Endothelial cell (in vitro differentiated cells): ENCODE measurements at places on chromosomes 6 and 20. TPM values are rescaled to one million over a fixed set of nuclear protein-coding genes. Genes with fewer than 3 reads are reported as not detected.

ELOVL4 gene
- total RNA-seq, result 3.3 TPM

ZBP1 gene
- total RNA-seq, result not detected

DSP gene
- total RNA-seq, result 109 TPM

CYP21A2 gene
- total RNA-seq, result 0.44 TPM

DYNLT2 gene
- 0.62 TPM for total RNA-seq

SLC22A16 gene
- total RNA-seq, result 0.54 TPM

CNR1 gene
- 2.0 TPM for total RNA-seq

SH3BGRL2 gene
- 7.0 TPM for total RNA-seq

DNA sequence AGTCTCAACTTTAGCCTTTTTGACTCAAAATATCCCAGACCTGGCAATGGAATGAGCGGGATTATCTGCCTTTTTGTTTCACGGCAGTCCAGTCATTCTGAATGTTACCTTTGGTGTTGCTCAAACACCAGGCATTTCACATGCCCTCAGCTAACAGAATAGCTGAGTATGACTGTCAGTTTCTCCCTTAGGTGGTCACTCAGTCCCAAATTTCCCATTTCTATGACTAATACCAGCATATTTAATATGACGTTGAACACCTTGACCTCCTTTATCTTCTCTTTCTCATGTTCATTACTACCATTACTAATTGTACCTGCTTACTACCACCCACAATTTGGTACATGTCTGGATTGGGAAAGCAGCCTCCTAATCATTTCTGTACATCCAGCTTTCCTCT, 65.2 kb downstream of the EDN1 start:
- DNase-seq, result no peak

GRCh38 chr20:59110607-59111006, 53.0 kb upstream of the ZNF831 start:
- DNase-seq, result no peak

DNA sequence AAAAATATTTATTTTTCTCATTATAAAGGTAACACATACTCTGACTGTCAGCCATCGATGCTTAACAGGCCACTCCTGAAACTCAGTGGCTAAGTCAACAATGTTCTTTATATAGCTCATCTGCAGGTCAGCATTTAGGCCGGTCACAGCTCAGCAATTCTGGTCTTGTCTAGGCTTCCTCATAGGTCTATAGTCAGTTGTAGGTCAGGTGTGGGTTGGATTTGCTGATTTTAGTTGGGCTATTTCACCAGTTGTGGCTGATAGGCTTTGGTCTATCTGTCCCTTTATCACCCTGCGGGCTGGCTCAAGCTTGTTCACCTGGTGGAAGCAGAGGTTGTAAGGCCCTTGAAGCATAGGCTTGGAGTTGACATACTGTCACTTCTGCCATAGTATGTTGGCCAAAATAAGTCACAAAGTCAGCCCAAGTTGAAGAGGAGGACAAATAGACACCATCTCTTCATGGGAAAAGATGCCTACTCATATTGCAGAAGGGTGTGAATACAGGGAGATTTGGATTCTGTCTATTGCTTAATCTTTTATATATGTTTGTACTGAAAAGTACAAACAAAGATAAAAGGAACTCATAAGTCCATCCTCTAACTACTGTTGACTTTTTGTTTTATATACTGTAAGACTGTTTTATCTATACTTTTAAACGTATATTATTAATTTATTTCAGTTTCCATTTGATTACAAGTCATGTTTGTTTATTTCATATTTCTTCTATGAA, 75.0 kb downstream of the BCKDHB start:
- no peak for DNase-seq

GRCh38 chr6:159499034-159499433, 194.0 kb downstream of the SOD2 start:
- DNase-seq, result no peak

GRCh38 chr20:24102749-24103333, 114.3 kb upstream of the GGTLC1 start:
- no peak for DNase-seq

DNA sequence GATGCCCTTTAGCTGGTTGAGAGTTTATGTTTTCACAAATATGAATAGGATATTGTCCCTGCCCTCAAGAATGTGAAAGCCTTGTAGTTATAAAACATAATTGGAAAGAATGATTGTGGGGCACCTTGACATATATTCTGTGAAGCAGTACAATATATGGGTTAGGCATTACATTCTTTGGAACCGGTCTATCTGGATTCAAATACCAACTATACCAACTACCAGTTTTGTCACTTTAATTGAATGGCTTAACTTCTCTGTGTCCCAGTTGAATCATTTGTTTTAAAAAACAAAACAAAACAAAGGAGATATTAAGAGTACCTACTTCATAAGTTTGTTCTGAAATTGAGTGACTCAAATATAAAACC, 146.5 kb downstream of the TBC1D32 start:
- no peak for DNase-seq

- DNase-seq, result no peak
These were observed 245.7 kb upstream of the GMDS start for GRCh38 chr6:2491137-2491536.

DNA sequence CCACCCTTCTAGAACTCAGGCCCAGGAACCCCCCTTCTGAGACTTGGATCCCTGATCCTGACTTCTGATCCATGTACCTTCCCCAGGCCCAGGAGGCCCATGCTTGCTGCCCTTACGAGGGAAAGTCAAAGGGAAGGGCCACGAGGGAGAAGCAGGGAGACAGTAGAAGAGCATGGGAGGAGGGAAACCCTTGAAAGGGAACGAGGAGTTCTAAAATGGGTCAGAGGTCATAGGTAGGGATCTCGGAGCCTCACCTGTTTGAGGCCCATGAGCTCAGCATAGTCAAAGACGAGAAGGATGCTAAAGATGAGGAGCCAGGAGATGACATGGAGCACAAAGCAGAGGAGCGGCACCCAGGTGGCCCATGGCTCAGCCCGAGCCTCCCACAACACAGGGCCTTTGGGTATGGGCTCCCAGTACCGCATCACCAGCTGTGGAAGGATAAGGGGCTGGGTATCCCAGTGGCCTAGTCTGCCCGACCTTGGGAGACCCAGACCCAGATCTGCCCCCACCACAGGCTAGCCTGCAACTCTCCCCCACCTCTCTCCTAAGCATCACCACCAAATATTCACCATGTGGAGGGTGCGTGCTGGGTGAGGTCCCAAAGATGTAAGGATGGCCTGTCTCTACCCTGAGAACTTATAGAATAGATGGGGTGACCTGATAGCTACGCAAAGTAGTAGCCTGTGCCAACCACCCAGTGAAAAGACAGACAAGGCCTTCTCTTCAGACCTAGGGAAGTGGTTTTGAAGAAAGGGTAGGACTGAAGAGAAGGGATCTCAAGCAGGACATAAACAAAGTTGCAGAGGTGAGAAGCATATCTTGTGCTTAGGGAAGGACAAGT, 1.5 kb downstream of the NRM start:
- DNase-seq, result no peak

- no peak for DNase-seq
These were observed 216.3 kb upstream of the ECI2 start for GRCh38 chr6:4351520-4352321.

DNA sequence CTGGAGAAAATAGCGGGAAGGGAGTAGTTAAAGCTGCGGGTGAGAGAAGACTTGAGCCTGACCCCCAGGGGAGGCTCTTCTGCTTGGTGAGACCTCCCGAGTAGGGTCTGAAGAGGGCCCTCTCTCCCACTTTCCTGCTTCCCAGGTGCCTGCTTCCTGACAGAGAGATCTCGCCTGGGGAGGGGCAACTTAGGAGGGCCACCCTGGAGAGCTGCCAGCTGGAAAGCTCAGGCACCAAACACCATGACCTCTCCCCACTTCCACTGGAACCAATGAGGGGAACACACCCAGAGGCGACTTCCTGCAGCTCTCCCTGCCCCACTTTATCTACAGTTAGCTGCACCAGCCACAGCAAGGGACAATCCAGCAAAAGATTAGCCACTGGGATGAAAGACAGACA, 208.0 kb downstream of the TBXT start:
- no peak for DNase-seq

DNA sequence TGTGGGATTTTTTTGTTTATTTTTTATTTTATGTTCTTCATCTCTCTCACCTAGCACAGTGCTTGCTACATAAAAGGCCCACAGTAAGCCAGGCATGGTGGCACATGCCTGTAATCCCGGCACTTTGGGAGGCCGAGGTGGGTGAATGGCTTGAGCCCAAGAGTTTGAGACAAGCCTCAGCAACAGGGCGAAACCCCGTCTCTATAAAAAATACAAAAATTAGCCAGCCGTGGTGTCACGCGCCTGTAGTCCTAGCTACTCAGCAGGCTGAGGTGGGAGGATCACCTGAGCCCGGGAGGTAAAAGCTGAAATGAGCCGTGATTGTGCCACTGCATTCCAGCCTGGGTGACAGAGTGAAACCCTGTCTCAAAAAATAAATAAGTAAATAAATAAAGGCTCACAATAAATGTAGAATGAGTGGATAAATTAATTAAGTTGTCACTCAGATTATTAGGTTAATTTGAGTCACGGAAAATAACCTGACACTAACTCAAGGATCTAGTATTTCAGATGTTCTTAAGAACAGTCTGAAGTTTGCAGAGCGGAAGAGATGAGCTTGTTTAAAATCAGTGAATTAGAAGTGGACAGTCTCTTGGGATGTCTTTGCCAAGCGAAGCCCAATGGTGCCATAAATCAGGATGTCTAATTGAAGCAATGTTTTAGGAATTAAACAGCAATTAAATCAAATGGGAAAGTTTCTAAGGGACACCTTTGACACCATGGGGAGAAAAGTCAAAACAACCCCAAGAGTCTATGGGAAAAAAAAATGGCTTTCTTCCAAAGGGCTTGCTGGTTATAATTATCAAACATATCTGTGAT, 214.4 kb downstream of the ZNF217 start:
- DNase-seq, result no peak

DNA sequence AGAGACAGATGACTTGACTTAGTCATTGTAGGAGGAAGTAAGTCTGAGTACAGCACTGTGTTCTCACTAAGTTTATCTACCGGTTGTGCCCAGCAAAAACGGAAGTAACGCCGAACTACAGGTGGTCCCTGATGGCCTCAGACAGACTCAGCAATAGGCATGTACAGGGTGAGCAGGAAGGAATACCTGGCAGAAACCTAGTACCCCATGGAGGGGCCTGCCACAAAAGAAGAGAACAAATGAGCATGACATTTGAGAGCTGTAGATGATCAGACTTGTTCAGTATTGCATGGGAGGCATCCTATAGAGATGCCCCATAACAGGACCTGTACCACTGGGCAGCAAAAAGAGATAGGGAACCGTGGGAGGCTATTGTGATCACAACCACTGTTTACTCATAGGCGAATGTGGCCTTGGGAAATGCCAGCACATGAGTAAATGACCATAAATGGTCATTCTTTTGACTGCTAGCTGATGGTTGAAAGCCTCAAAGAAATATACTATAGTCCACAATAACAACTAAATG, 106.4 kb upstream of the TAB2 start:
- no peak for DNase-seq

DNA sequence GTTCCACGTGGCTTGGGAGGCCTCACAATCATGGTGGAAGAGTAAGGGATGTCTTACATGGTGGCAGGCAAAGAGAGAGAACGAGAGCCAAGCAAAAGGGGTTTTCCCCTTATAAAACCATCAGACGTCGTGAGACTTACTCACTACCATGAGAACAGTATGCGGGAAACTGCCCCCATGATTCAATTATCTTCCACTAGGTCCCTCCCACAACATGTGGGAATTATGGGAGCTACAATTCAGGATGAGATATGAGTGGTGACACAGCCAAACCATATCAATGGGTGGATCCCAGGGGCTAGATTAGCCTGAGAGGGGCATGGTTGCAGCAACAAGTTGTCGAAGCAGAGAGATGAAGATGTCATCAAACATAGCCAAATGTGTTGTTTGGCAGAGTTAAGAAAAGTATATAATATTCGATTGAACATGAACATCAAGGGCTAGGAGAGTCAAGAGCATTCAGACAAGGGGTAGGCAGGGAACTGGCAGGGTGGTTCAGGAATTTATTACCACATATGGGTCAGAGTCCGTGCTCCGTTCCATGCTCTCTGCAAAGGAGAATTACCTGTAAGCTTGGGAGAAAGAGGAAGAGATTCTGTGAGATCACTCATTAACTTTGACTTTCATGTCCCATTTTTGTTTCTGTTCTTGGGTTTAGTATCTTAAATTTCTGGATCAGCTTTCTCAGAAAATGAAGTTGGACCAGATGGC, 98.8 kb downstream of the CCDC170 start:
- no peak for DNase-seq

DNA sequence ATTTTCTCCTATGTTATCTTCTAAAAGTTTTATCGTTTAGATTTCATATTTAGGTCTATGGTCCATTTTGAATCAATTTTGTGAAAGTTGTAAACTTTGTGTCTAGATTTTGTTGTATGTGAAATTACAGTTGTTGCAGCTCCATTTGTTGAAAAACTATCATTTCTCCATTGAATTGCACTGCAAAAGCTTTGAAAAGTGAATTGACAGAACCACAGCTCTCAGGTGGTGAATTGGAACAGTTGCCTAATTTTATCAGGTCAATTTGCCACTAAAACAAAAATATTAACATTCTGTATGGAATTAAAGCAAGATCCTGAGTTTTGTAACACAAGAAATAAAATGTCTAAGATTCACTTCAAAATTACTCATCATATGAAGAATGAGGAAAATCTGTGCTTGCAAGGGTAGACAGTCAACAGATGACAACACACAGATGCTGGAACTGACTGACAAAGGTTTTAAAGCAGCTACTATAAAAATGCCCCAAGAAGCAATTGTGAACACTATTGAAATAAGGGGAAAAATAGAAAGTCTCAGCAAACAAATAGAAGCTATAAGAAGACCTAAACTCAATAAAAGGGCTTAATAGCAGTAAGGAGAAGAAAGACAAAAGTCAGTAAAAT, 346.7 kb downstream of the PAX1 start:
- no peak for DNase-seq

- DNase-seq, result no peak
These were observed 13.7 kb downstream of the NPEPL1 start for GRCh38 chr20:58706150-58706892.

DNA sequence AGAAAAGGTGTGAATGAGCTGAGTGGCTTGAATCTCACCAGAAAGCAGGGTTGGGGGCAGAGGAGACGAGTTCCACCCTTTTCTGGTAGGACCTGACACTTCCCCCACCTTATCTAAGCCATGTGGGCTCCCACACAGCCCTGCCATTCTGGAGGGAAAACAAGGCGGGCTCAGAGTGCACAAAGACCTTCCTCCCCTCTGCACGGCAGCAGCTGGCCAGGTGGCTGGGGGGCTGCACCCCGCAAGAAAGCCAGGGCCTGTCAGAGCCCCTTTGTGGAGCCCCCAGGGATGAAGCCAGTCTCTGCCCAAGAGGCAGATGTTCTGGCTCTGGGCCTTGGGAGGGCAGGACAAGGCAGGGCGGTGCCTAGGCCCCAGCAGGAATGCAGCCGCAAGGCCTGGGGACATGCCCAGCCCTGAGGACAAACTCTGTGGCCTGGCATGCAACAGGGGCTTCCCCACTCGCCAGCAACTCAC, 48.4 kb upstream of the DSN1 start:
- DNase-seq, result no peak
